LHCN-M2 (cell line): ENCODE measurements at places on chromosomes 12 and 14. TPM values are rescaled to one million over a fixed set of nuclear protein-coding genes. Genes with fewer than 3 reads are reported as not detected.

Gene EPYC
- not detected in 2 replicates for total RNA-seq

- DNase-seq: peak; percentile 6
Measured at GRCh38 chr14:84234281-84234680, 1295.7 kb upstream of the FLRT2 start.

GRCh38 chr12:111170543-111170942 lies 198.4 kb downstream of the PHETA1 start:
- DNase-seq: no peak

Gene PRB2
- total RNA-seq: not detected in 2 replicates

DNA sequence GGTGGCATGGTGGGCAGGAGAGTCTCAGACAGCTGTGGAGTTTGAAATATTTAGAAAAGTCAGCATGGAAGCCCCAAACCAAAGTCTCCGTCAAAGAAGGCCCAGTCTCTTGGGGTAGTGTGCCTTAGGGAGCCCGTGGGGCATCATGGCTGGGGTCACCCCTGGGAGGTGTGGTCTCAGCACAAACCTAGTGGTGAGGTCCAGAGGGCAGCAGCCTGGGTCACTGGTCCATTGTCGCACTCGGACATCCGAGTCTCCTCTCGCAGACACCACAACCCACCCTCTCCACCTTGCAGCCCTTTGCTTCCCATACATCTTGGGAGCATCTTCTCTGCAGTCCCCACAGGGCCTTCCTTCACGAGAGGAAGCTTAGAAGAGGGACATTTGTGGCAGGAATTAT lies 588.0 kb upstream of the TMEM132C start:
- no peak for DNase-seq

DNA sequence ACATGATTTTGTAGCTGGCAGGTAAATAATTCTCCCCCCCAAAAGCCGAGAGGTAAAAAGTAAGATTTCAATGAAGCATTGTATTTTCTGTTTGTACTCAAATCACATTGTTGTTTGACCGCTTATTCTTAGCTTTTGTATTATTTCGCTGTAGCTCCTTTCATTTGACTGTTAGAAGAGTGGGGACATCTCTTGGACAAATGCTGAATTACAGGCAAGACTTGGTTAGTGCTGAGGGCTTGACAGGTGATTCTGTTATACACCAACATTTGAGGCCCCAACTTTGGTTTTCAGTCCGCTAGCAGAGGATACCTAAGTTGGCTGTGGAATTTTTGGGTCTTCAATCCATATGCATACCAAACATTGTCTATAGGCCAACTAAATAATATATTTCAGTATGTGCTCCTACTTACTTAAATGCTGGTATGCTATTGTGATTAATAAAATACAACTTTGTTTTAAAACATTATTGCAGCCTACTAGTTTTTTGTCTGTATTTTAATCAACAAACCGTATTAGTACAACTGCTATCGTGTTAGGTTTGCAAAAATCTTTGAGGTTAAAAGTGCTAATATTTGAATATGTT lies 102.2 kb downstream of the ERC1 start:
- peak; percentile 66 for DNase-seq

Gene MUCL1
- not detected in 2 replicates for total RNA-seq

DNA sequence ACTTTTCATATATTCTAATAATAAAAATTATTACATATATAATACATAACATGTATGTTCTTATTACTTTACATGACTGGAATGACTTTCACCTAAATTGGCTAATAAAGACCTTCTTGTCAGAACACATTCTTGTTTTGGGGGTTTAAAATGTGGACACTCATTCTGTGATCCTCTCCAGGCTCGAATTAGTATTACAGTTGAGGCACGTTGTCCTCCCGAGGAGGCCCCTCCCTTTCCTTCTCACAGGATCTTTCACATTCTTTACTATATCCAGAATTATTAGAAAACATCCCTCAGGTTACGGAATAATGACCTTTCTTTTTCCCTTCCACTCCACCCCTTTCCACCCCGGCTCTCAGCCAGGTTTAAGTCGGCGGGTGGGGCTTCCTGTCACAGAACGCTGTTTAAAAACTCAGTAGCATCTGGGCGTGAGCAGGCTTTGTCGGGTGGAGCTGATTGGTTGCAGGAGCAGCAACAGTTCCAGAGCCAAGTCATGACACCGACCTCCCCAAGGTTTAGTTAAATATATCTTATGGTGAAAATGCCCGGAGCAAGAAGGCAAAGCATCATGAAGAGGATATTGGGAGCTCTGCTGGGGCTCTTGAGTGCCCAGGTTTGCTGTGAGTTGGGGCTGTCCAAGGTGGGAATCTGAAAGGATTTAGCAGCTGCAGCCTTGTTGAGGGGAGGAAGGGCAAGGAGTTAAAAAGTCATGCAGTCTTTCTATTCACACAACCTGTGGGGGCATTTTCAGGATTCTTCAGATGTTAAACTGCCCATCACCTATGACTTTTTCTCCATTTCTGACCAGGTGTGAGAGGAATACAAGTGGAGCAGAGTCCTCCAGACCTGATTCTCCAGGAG lies 396.7 kb upstream of the OR4E1 start:
- no peak for DNase-seq

Gene FSCB
- not detected in 2 replicates for total RNA-seq

Gene POTEM
- not detected in 2 replicates for total RNA-seq

Gene GLI1
- 1.1 and 1.2 TPM in 2 replicates for total RNA-seq

Gene ZFHX2
- 0.29 and 0.32 TPM in 2 replicates for total RNA-seq

- no peak for DNase-seq
Measured at GRCh38 chr12:6959058-6959804, 8.1 kb downstream of the PTPN6 start.

Gene SYNDIG1L
- total RNA-seq: not detected in 2 replicates

DNA sequence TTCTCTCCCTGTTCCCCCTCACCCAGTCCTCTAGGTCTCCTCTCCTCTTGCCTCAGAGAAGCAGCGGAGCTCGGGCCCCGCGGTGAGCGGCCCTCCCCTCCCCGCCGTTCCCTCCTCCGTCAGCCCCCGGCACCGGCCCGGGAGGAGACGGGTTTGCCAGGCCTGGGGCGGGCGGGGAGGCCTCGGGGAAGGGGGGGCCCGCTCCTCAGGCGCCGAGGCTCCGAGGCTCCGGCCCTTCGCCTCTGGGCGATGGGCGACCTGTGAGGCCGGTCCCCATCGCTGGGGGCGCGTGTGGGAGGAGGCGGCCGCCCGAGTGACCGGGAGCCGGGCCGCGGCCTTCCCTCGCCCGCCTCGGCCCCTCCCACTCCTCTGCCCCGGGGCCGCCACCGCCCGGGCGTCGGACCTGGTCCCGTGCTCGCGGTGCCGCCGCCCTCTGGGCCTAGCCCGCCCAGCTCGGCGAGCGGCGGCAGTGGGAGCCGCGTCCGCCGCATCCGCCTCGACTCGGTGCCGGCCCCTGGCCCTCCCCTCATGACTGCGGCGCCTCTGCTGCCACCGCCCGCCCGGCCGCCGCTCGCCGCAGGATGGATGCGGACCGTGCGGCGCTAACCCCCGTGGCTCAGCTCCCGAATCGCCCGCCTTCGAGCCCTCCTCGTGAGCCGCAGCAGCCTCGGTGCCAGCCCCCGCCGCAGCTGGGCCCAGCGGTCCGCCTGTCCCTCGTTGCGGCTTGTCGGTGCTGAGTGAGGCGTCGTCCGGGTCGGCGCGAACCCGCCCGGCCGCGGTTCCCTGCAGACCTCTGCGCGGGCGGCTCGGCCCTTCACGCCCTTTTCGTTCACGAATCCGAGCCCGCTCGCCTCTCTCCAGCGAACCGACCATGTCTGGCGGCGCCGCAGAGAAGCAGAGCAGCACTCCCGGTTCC lies 574 bp downstream of the WNK1 start:
- DNase-seq: peak; percentile 56

Gene DIO3
- not detected in 2 replicates for total RNA-seq

Gene C12orf50
- total RNA-seq: not detected in 2 replicates

GRCh38 chr12:26939192-26939832 lies 1.0 kb downstream of the FGFR1OP2 start:
- no peak for DNase-seq

- peak; percentile 43 for DNase-seq
Measured at GRCh38 chr14:55127460-55127951, 1.5 kb upstream of the LGALS3 start.

Gene JPH4
- total RNA-seq: not detected in 2 replicates

DNA sequence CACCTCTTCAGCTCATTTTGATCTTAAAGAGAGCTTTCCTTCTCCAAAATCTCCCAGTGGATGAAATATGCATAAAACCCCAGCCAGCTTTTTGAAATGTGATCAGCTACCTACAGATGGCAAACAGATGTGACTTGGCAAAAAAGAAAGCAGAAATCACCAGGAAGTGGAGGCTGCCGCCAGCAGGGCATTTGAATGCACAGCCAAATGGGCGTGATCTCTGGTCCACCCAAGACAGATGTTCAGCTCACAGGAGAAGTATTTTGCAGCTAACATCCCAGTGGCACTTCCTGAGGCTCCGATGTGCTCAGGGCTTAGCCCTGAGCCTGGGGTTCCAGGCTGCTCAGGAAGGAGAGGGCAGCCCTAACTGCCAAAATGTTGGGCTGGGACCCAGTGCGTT lies 78.3 kb downstream of the LGMN start:
- peak; percentile 14 for DNase-seq

- no peak for DNase-seq
Measured at GRCh38 chr12:90954428-90954827, 548 bp downstream of the CCER1 start.

Gene ENDOU
- total RNA-seq: 0.51 and 0.63 TPM in 2 replicates

Gene GALNT16
- 5.1 and 5.6 TPM in 2 replicates for total RNA-seq

Gene SDSL
- total RNA-seq: 6.5 and 8.3 TPM in 2 replicates

Gene FLVCR2
- 23.9 and 29.8 TPM in 2 replicates for total RNA-seq

Gene ABCC9
- total RNA-seq: 0.23 and 0.26 TPM in 2 replicates

DNA sequence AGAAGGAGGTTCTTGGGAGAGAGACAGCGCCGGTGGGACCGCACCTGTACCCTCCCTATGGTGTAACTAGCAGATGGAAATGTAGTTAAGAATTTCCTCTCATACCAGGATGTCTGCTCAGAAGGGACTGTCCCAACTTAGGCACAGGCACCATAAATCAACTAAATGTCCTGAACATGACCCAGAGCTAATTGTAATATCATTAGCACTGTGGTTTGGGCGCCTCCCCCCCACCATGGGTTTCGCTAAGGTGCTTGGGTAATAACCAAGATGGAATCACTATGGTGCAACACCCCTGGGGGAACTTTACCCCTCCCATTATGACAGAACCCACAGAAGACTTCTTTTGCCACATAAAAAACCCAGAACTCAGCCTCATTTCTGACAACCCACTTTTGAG lies 15.9 kb downstream of the ZNF641 start:
- no peak for DNase-seq

GRCh38 chr12:62686938-62687337 lies 220.3 kb downstream of the MON2 start:
- no peak for DNase-seq

Gene PTCSC3
- not detected in 2 replicates for total RNA-seq
